Fibroblast of the aortic adventitia (primary cell): ENCODE measurements at places on chromosomes 6 and 20. TPM values are rescaled to one million over a fixed set of nuclear protein-coding genes. Genes with fewer than 3 reads are reported as not detected.

The SLC22A3 gene
- total RNA-seq: 0.72 and 1.5 TPM in 2 replicates

The TPD52L1 gene
- total RNA-seq: 20.8 and 21.7 TPM in 2 replicates

The TBXT gene
- total RNA-seq: not detected in 2 replicates

The ENPP4 gene
- 0.99 and 6.1 TPM in 2 replicates for total RNA-seq

The MAK gene
- total RNA-seq: under 0.01 TPM in 1 of 2 replicates, not detected in the other

The PMEPA1 gene
- 1.4 and 1.6 TPM in 2 replicates for total RNA-seq

The FRK gene
- total RNA-seq: 2.0 TPM in 2 replicates

The MYO6 gene
- total RNA-seq: 10.5 and 16.4 TPM in 2 replicates

The TP53TG5 gene
- total RNA-seq: 0.09 TPM in 1 of 2 replicates, not detected in the other

The NFATC2 gene
- 0.36 and 0.41 TPM in 2 replicates for total RNA-seq

The HLA-DQB1 gene
- not detected in 2 replicates for total RNA-seq

The RNF144B gene
- 0.54 and 1.2 TPM in 2 replicates for total RNA-seq

The CPXM1 gene
- 3.8 and 48.5 TPM in 2 replicates for total RNA-seq

The SLC17A9 gene
- total RNA-seq: 0.41 and 2.0 TPM in 2 replicates

The EDN3 gene
- not detected in 2 replicates for total RNA-seq

The POFUT1 gene
- total RNA-seq: 15.2 and 47.8 TPM in 2 replicates

The EYS gene
- total RNA-seq: 0.09 TPM in 1 of 2 replicates, not detected in the other

The TRIM10 gene
- not detected in 2 replicates for total RNA-seq

The MLIP gene
- not detected in 2 replicates for total RNA-seq

The PTCRA gene
- not detected in 2 replicates for total RNA-seq

The GSTA3 gene
- total RNA-seq: not detected in 2 replicates

The APMAP gene
- 40.7 and 132 TPM in 2 replicates for total RNA-seq

The C20orf141 gene
- not detected in 2 replicates for total RNA-seq

The PPP1R3G gene
- 3.8 and 10.1 TPM in 2 replicates for total RNA-seq

The PGC gene
- total RNA-seq: not detected in 2 replicates

The ZNF165 gene
- 0.45 and 0.65 TPM in 2 replicates for total RNA-seq

The MOG gene
- total RNA-seq: not detected in 2 replicates

The C20orf202 gene
- total RNA-seq: 0.09 TPM in 1 of 2 replicates, not detected in the other

The HTR1E gene
- not detected in 2 replicates for total RNA-seq

The SLC17A2 gene
- total RNA-seq: 0.09 TPM in 1 of 2 replicates, not detected in the other

The HINT3 gene
- total RNA-seq: 23.5 and 30.6 TPM in 2 replicates

The CYP39A1 gene
- 0.63 and 4.7 TPM in 2 replicates for total RNA-seq

The FOXC1 gene
- 4.4 and 15.7 TPM in 2 replicates for total RNA-seq
